ENCODE measurements at places on chromosomes 16 and 17.

DNA sequence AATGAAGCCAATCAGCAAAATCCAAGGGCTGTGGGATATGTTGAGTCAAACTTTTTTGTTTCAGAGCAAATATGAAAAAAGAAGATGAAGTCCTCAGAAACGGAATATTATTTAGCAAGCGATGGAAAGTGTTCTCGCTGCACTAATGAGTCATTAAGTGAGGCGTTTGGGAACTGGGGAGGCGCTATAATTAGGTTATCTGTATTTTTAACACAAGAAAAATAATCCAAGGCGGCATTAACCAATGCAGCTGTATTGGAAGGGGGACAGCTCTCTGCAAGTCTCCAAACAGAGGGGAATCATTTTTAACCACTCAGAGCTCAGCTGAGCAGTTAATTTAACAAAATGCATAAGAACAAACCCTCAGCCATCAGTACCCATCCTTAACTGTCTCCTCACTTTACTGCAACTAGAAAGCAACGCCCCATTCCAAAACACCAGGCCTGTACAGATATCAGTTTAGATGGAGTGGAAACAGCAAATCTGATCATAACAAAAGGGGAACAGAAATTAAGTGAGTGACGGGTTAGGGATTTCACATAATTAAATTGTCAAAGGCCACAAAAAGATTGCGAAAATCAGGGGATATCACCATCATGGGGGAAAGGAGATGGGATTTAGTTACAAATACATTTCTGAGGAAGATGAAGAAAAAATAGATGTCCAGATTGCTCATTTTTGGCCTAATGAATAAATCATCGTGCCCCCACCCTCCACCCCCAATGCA, 211.0 kb upstream of the TOX3 start:
- no peak for DNase-seq

GRCh38 chr16:70388006-70388680, 41.4 kb downstream of the DDX19A start:
- no peak for DNase-seq

- DNase-seq = no peak
These were observed 2.2 kb downstream of the NOTUM start for GRCh38 chr17:81958633-81959342.

DNA sequence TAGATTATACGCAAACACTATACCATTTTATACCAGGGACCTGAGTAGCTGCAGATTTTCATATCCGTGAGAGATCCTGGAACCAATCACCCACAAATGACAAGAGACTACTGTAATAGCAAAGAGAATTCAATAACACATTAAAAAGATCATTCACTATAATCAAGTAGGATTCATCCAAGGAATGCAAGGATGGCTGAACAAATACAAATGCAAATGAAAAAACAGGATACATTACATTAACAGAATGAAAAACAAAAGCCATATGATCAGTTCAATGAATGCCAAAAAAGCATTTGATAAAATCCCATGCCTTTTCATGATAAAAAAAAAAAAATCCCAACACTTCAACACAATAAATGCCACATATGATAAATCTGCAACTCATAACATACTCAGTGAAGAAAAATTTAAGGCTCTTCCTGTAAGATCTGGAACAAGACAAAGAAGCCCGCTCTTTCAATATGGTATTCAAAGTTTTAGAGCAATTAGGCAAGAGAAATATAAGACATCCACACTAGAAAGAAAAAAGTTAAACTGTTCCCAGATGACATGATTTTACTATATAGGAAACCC, 29.0 kb downstream of the N4BP1 start:
- DNase-seq = no peak

GRCh38 chr16:64089697-64090096, 1032.2 kb downstream of the CDH11 start:
- no peak for DNase-seq

DNA sequence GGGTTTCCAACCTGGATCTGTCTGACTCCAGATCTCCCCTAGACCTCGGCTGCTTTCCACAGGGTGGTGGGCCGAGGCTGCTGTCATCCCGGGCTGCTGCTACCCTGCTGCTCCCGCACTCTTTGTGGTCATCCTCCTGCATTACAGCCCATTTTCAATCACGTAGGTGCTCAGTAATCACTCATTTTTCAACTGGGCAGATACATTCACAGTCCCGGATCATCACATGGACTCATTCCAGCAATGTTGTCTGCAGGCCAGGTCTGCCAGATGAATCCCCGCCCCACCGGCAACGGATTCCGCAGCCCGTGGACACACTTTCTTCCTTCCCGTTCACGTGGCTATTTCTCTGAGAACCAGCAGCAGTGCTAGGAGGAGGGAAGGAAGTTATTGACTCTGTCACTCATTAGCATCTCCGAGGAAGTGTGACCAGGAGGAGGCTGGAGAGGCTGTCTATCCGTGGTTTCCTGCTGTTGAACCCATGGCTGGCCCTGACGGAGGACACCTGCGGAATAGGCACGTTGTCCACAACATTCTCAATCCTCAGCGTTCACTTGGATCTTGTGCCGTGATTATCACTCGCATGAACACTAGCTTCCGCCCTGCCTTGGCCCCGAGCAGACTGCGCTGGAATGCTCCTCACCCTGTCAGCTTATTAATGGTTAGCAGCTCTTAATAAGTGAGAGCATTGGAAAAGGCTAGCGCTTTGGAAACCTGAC, 14.7 kb upstream of the ZCCHC14 start:
- DNase-seq = no peak

DNA sequence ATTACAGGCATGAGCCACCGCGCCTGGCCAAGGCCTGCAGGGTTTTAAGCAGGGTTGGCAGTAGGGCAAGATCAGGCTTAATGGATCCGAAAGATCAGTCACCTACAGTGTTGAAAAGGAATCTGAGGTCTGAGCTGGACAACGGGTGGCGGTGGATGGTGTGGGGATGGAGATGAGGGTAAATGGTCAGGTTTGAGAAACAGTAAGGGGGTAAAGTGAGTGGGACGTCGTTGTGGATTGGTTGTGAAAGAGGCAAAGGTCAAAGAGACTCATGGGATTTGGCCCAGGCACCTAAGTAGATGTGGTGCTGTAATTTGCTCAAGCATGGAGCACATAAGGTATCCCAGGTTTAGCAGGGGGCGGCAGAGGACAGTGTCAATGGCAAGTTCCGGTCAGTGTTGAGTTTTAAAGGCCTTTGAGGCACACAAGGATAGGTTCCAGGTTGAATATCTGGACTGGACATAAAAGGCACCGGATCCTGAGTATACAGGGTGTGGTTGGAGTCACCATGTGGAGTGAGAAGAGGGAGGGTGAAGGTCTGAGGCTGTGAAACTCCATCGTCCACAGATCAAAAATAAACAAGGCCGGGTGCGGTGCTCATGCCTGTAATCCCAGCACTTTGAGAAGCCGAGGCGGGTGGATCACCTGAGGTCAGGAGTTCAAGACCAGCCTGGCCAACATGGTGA, 1.1 kb upstream of the SLC16A5 start:
- DNase-seq = no peak

GRCh38 chr16:46717692-46718091, 28.2 kb downstream of the ORC6 start:
- no peak for DNase-seq

- no peak for DNase-seq
These were observed 26.9 kb upstream of the RPL38 start for GRCh38 chr17:74176546-74177001.

DNA sequence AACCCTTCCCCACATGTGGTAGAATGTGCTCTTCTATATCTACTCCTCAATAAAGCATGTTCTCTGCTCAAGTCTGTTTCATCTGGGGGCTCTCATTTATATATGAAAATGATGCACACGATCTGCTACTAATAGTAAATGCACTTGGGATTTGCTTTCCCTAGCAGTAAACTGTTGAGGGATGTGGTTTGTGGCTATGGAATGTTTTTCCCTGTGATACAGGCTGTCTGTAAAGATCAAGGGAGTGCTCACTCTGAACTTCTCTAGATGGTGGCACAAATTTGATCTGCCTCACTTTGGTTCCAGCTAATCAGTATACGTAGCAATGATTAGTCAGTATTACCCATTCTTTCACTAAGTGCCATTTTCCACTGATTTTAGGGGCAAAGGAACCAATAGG, 18.8 kb downstream of the TAC4 start:
- no peak for DNase-seq

GRCh38 chr16:20867585-20867984, 32.6 kb downstream of the DCUN1D3 start:
- DNase-seq = no peak

- DNase-seq = no peak
These were observed 447.3 kb downstream of the HS3ST3B1 start for GRCh38 chr17:14748036-14748710.

- no peak for DNase-seq
These were observed 22.3 kb upstream of the G6PC1 start for GRCh38 chr17:42878123-42878880.

GRCh38 chr17:28180449-28180848, 138.0 kb downstream of the NLK start:
- DNase-seq = no peak

GRCh38 chr17:54180950-54181349, 358.2 kb downstream of the KIF2B start:
- no peak for DNase-seq

GRCh38 chr16:87569601-87570571, 32.4 kb upstream of the JPH3 start:
- no peak for DNase-seq

- DNase-seq = peak; percentile 33
These were observed 24.5 kb downstream of the TRPV2 start for GRCh38 chr17:16439811-16440351.

DNA sequence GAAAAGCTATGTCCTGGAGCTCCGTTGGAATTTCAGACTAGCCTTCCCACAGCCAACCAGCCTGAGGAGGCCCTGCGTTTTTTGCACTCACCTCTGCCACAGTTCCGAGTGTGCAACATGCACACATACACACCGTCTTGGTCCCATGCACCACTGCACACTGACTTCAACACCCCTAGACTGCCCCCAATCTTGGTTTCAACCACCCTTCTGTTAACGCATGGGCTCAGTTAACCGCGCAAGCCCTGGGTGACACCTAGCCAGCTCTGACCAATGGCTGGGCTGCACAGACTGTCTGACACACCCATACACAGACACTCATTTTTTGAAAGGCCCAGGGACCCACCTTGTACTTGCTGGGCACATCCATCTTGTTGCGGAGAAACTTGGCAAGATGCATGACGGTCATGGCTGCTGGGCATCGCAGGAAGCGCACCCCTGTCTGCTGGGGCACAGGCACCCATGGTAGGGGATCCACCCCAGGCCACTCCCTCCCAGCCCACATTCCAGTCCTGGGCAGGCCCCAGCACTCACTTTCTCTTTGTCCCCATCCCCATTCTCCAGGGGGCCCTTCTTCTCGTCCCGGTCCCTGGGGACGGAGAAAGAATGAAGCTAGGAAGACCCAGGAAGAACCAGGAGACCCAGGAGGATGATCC, 8.0 kb downstream of the CISD3 start:
- no peak for DNase-seq

DNA sequence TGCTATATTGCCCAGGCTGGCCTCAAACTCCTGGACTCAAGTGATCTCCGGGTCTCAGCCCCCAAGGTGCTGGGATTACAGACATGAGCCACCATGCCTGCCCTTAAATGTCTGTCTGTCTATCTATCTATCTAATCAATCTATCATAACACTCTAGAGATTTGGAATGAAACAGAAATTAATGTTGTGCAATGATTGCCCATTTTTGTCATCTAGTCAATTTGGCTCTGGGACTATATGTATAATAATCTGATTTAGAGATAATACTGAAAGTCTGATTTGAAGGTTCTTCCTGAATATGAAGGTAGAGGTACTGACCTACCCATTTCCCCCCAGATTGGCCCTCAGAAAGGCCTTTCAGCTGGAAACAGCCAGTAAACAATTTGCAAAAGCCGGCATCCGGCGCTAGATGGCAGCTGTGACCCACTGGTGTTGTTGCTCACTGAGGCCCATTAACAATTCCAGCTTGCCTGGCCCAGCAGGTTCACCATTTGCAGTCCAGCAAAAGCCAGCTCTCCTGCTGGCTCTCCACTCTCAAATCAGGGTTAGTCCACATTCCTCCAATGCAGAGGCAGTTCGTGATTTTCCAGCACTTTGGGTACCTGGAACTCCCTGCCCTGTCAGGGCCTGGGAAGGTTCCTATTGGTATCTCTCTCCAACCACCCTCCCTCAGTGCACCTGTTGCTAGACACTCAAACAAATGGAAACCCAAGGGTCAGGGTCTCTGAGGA, 22.9 kb upstream of the C16orf87 start:
- peak; percentile 4 for DNase-seq

- DNase-seq = no peak
These were observed 36.4 kb upstream of the VPS4A start for GRCh38 chr16:69274699-69275235.

DNA sequence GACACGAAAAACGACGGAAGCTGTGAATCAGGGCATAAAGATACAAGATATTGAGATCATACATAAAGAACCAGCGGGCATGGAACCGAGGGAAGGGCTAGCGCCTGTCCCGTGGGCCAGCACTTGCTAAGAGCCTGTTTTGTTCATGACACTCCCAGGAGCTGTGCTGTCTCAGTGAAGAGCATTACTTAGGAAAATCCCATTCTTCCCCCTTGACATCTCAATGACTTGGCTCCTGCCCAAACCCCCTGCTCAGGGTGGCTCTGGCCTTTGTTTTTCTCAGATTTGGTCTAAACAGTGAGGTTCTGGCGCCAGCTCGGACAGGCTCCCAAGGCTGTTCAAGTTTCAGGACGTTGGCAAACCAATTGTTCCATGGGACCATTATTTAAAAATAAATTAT, 79.1 kb upstream of the SEC14L1 start:
- no peak for DNase-seq

DNA sequence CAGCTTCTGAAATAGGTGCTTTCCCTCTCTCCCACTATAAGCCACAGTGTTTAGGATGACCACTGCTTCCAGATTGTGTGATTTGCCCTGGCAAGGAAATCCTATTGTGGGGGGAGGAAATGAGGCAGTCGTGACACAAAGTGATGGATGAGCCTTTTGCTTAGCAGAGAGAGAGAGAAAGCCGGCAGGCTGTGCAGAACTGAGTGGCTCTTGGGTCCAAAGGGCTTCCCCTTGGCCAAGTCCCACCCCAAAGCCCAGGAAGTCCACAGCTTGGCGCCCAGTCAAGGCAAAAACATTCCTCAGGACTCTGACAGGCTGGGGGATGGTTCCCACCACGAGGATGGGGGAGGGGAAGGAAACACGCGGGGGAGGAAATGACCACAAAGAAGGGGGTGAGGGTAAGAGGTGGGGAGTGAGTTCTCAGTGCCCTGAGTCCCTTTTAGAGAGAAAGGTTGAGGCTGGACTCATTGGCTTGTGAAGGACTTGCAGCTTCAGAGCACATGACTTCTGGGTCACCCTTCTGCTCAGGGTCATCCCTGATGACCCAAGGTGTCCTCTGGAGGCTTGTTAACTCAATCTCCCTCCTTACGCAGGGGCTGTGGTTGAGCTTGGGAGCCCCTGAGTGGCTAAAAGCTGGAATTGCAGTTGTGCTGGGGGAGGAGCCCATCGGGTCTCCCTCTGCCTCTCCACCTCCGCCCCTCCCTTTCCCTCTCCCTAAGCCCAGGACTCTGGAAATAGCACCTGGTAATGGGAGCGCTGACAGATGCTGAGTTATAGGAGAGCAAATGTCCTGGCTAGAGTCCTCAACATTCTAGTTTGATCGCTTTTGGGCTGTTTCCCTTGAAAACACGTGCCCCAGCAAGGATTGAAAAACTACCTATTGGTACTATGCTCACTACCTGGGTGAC, 10.3 kb upstream of the MSL1 start:
- DNase-seq = peak; percentile 50

Measured in T-helper 22 cell (primary cell).